EL (cell line): ENCODE measurements at places on chromosomes 3 and 15.

DNA sequence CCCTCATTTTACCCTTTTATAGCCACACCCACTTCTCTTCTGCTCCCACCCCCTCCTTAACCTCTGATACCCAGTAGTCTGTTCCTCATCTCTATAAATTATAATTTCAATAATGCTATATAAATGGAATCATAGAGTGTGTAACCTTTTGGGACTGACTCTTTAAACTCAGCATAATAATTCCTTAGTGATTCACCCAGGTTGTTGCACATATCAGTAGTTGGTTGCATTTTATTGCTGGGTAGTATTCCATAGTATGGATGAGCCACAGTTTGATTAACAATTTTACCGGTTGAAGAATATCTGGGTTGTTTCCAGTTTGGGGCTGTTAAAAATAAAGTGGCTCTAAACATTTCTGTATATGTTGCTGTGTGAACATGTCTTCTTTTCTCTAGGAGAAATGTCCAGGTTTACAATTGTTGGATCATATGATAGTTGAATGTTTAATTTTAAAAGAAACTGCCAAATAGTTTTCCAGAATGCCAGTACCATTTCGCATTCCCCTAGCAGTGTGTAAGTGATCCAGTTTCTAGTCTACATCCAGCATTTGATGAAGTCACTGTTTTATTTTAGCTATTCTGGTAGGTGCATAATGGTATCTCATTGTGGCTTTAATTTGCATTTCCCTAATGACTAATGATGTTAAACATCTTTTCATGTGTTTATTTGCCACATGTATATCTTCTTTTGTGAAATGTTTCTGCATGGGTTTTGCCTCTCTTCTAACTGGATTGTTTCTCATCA is 68.5 kb downstream of the VPS8 start:
- DNase-seq = no peak

DNA sequence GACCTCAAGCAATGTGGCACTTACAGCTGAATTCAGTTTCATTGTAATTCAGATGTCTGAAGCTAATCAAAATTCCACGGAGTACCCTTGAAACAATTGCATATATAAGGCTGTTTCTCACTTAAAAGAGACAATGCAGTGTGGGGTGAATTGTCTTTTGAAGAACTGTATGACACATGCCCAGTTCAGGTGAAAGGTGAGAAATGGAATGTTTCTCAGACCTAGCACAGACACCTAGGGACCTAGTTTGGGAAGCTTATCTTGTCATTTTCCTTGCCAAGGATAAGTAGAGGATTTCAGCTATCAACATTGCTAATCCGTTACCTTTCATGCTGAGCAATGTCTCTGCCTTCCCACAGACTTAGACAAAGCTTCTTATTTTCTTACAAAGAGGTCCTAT is 36.3 kb downstream of the MBNL1 start:
- no peak for DNase-seq

- no peak for DNase-seq
Observed at GRCh38 chr15:82970078-82970686, 15.8 kb upstream of the RAMAC start.

GRCh38 chr3:60085649-60086048 is 1035.8 kb upstream of the CFAP20DC start:
- DNase-seq = no peak

- DNase-seq = no peak
Observed at GRCh38 chr3:69178082-69178481, 55.7 kb upstream of the LMOD3 start.

- DNase-seq = no peak
Observed at GRCh38 chr3:89699771-89700170, 592.4 kb downstream of the EPHA3 start.

DNA sequence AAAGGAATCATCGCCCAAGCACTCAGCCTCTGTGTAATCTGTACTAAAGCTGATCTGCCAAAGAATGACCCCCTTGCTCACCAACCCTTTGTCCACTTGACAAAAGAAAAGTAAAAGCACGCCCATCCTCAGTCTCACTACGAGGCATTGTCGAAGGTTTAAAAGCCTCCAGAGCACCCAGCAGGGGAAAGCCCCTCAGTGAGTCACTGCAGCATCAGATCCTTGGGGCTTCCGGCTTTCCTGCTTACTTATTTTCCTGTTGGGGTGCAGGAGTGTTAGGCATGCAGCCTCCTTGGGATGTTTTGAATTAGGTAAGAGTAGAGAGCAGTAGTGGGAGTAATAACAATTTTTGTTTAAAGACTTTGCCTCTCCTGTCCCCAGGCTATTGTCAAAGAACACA is 216.1 kb downstream of the MTHFS start:
- peak; percentile 93 for DNase-seq

- no peak for DNase-seq
Observed at GRCh38 chr3:141259821-141260629, 28.4 kb downstream of the PXYLP1 start.

GRCh38 chr15:92810418-92811138 is 89.5 kb upstream of the CHD2 start:
- DNase-seq = peak; percentile 77

DNA sequence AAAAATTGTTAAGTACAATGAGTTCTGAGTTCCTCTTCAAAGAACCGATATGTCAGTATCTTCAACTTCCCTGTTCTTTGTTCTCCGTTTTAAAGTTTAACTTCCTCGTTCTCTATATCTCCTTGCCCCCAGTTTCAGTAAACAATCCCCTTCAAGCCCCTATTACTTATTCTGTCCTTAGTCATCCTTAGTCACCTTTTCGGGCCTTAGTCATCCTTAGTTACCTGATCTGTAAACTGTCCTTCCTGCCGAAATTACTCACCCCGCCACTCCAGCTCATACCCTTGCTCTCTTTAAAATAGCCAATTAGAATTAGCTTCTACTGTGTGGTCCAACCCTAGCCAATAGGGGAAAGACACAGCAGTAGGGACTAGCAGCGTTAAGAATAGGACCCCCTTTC is 1165.6 kb downstream of the NSUN3 start:
- DNase-seq = no peak

DNA sequence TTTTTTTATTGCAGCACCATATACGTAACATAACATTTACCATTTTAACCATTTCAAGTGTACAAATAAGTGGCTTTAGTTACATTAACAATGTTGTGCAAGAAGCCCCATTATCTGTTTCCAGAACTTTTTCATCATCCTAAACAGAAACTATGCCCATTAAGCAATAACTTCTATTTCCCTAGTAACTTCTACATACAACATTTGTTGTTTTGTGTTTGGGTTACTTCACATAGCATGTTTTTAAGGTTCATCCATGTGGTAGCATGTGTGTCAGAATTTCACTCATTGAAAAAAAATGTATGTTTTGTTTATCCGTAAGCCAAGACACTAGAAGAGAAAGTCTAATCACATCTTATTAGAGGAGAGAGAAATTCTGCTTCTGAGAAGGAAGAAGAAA is 450.5 kb upstream of the PDZRN3 start:
- no peak for DNase-seq

- DNase-seq = no peak
Observed at GRCh38 chr3:47162697-47163168, 1.2 kb downstream of the SETD2 start.

GRCh38 chr15:69810431-69811354 is 287.0 kb downstream of the TLE3 start:
- no peak for DNase-seq

DNA sequence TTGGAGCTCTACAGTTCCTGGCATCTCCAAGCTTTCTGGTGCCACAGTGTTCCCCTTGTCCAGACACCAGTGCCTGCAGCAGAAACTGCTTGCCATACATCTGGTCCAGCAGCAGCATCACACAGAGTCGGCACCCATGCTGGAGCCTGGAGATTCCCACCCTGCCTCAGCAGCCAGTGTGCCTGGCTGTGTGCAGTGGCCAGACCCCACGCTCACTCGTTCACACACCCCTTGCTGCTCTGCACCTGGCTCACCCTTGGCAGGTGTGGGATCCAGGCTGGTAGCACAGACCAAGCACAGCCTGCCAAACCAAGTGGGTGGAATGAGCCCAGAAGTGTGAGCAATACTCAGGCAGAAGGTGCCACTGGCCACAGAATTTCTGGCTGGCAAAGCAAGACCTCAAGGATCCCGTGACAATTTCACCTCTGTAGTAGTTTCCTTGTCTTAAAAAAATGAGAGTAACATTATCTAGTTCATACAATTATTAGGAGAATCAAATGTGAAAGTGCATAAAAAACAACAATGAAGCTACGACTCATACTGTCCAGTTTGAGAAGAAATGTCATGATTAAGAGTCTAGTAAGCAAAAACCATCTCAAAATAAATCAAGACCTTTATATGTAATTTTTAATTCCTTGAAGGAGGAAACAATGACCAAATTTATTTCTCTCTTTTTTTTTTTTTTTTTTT is 22.9 kb upstream of the ZBED2 start:
- no peak for DNase-seq

DNA sequence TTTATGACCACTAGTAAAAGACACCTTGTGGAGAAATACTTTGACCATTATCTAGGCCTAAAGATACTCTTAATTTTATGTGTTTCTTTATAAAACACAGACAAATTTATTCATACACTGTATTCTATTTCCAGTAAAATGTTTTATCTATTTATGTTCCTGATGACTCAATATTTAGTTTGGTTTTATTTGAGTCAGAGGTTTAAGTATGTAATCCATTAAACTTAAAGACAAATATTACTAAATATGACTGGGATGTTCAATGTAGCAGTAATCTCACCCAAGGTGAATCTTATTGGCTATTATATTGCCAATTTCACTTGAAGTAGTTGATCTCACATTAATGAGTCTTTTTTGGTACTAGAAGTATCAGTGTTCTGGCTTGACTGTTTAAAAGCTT is 799.7 kb downstream of the CADM2 start:
- no peak for DNase-seq

DNA sequence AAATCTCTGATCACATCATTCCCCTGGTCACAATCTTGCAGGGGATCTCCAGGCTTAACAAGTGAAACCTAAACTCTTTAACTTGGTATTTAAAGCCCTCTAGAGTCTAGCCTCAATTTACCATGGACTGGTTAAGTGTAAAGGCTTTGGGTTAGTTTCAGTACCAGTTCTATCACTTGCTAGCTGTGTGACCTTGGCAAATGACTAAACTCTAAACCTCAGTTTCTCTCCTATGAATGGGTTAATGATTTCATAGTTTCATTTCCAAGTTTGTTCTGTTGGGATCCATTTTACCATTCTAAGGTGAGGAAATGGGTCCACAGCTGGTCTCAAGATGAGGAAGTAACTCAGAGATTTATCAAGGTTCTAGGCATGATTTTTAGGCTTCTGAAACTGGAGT is 38.8 kb upstream of the TIMP4 start:
- no peak for DNase-seq

DNA sequence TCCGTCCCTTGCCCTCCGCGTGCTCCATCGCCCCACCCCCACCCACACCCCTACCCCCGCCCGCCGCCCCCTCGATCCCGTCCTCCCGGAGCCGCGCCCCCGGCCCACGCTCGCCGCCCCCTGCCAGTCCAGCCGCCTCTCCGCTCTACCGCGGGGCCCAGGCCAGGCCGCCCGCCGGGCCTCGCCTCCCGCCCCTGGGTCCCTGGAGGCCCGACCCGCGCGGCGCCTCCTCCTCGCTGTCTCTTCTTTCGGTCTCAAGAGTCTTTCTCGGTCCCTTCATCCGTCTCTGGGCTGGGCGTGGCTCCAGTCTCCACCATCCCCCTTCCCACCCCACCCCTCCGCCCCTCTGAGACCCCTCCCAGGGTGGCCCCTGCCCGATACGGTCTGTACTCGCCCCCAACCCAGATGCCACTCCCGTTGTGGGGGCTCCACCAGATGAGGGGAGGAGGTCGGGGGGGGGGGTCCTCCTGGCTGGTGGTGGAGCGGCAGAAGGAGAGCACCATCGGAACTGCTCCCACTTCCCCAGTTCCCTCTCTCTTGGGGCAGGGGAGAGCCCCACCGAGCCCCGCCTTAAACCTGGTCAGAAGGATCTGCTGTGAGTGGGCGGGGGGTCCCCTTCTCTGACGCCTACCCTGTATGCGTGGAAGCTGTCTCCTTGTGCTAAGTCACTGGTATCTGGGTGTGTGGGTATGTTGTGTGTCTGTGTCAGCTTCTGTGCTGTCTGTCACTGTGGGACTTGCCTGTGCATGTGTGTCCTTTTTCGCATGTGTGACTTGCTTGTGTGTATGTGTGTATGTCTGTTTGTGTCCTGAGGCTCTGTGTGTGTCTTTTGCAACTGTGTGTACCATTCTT is 1.0 kb downstream of the PRKCD start:
- peak; percentile 33 for DNase-seq

DNA sequence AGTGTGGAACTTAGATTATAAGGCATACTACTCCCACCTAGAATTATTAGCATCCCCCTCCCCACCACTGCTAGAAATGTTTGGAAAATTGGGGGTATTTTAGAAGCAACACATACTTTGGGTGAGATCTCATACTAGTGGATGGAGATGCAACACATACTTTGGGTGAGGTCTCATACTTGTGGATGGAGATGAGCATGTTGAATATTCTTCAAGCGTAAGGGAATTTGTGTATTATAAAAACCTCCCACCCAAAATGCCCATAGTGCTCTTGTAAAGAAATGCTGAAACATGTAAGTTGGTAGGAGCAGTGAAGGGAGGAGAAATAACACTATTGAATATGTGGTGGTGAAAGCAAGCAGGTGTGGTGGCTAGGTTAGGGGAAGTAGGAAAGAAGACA is 124.0 kb upstream of the EPHA3 start:
- no peak for DNase-seq

GRCh38 chr3:196431181-196432136 is 768 bp downstream of the UBXN7 start:
- peak; percentile 72 for DNase-seq

- peak; percentile 22 for DNase-seq
Observed at GRCh38 chr3:169071003-169071402, 592.5 kb downstream of the MECOM start.

DNA sequence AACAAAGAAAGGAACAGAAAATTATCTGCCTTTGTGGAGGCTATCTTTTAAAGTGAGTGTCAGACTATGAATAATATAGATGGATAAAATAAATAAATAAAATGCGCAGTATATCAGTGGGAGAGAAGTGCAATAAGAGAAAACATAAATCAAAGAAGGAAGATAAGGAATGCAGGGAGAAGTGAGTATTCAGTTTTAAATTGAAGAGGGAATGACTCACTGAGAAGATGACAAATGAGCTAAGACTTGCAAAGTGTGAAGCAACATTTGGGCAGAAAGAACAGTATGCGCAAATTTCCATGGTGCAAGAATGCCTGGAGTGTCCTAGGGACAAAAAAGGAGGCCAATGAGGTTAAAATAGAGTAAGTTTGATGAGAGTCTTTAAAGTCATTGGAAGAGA is 1300.1 kb upstream of the ALCAM start:
- DNase-seq = peak; percentile 62

- DNase-seq = no peak
Observed at GRCh38 chr15:90819390-90819789, 49.0 kb upstream of the FURIN start.

- DNase-seq = peak; percentile 7
Observed at GRCh38 chr3:81419228-81419627, 342.2 kb downstream of the GBE1 start.

DNA sequence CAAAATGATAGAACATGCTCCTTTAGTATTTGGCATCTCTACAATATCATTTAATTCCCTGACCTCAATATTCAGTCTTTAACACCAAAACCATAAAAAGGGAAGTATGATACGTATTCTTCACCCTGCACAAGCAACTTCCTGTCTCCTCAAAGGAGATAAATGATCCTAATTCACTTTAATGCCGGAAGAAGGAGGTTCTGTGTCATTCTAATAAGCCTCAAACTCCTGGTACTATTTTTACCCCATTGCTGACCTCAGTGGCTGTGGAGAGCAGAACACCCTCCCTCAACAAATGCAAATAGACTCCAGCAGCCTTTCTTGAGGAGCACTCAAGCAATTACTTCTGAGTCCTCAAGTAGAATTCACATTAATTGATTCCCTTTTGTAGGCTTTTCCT is 173.3 kb downstream of the TMEM108 start:
- no peak for DNase-seq
